Vagina (tissue), 2 donors: ENCODE measurements at places on chromosomes 1 and 21. TPM values are rescaled to one million over a fixed set of nuclear protein-coding genes. Genes with fewer than 3 reads are reported as not detected.
A peak's percentile ranks its signal among the peaks of the same experiment; 100 is the strongest.

Gene SAMSN1
- 6.4 TPM for total RNA-seq

DNA sequence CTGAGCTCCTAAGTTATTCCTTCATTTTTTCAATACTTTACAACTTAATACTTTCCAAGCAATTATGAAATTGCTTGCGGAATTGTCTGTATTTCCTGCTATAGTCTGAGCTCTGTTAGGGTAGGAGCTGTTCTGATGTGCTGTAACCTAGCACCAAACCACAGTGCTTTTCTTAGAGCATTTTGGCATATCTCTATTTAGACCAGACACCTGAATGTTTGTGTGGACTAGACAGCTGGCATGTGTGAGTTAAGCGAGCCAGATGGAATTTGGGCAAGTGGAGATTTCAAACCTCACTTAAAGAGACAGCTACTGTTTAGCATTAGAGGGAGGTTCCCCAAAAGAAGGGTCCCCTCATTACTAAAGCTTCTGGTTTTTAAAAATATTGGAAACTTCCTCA is 106.1 kb downstream of the RWDD3 start:
- no peak overlapping the region for H3K4me3 ChIP-seq
- no peaks in the 10 kb centered on the region for H3K27me3 ChIP-seq
- no peaks in the 10 kb centered on the region for H3K36me3 ChIP-seq
- no peaks in the 10 kb centered on the region for H3K4me1 ChIP-seq

GRCh38 chr1:172410027-172410426 is 10.5 kb upstream of the C1orf105 start:
- H3K4me1 ChIP-seq, result no peaks in the 10 kb centered on the region
- H3K36me3 ChIP-seq, result no peaks in the 10 kb centered on the region
- DNase-seq, result no peak
- no peak overlapping the region for H3K27ac ChIP-seq
- H3K4me3 ChIP-seq, result no peak overlapping the region

- no peak for DNase-seq
- no peak overlapping the region for H3K4me3 ChIP-seq
- no peaks in the 10 kb centered on the region for H3K27me3 ChIP-seq
- H3K36me3 ChIP-seq, result no peaks in the 10 kb centered on the region
Observed at GRCh38 chr1:93999840-94000415, 90.7 kb upstream of the GCLM start.

GRCh38 chr1:8020032-8020431 is 6.1 kb downstream of the ERRFI1 start:
- H3K36me3 ChIP-seq, result no peaks in the 10 kb centered on the region
- H3K4me1 ChIP-seq, result peaks cover 83% of the 10 kb centered on the region
- peak; percentile 40 for DNase-seq
- H3K27me3 ChIP-seq, result no peaks in the 10 kb centered on the region
